ENCODE measurements at places on chromosomes 11 and 22.

DNA sequence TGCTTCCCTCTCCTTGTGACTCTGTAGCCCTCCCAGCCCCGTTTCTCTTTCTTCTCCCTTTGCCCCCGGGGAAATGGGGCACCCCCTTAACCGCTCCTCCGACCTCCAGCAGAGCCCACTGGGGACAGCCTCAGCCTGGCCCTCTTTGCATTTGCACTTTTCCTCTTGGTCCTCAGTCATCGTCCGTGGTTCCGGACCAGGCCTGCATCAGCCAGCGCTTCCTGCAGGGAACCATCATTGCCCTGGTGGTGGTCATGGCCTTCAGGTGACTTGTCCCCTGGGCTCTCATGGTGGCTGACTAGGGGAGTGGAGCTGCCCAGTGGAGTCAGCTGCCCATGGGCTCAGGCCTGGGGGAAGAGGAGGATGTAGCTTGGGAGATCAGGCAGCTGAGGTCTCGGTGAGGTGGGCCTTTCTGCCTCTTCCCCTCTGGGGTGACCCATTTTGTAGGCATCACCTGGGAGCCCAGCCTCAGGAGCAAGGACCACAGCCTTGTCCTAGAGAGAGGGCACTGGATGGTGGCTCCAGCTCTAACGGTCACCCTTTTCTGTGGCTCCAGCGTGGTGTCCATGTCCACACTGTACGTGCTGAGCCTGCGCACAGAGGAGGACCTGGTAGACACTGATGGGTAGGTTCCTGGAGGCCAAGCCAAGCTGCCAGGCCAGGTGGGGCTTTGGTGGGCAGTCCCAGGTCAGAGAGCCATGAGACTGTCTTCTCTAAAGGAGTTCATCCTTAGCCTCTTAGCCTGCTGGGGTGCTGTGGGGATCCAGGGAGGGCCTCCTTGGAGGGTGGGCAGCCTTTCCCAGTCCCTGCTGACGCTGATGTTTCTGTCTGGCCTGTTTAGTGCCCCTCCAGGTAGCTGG lies 12.5 kb downstream of the TMEM258 start:
- no peak for DNase-seq

GRCh38 chr11:75797116-75797515 lies 17.9 kb upstream of the UVRAG start:
- no peak for DNase-seq

DNA sequence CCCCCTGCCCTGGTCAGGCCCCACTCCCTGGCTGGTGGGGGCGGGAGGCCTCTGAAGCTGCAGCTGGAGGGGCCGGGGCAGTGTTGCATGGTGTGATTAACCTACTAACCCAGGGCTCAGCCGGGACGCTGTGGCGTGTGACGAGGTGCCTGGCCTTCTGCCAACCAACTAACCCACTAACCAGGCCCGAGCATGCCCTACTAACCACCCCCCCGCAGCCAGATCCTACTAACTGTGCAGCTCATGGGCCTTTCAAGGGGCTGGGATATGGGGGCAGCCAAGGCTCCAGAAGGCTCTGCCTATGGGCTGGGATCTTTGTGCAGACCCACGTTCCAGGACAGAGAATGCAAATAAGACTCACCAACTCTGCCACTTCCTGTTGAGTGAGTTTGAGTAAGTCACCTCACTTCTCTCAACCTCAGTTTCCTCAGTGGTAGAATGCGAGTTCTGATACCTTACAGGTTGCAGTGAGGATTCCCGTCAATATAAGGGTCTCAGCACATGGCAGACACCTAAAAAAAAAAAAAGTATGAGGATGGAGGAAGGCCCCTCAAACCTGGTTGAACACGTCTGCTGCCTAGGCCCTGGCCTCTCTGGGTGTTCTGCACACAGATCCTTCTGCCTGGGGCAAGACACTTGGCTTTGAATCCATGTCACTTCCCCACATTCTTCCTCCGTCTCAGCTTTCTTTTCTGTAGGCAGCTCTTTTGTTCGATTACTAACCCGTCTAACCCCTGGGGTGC lies 14.1 kb downstream of the MIAT start:
- DNase-seq: no peak

DNA sequence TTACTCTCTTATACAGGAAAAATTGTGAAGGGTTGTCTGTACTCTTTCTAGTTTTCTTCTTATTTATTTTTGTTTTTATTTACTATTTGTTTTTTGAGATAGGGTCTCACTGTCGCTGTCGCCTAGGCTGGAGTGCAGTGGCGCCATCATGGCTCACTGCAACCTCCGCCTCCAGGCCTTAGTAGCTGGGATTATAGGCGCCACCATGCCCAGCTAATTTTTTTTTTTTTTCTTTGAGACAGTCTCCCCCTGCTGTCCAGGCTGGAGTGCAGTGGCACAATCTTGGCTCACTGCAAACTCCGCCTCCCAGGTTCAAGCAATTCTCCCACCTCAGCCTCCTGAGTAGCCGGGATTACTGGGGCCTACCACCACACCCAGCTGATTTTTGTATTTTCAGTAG lies 18.4 kb downstream of the CUL5 start:
- no peak for DNase-seq

GRCh38 chr11:113314065-113314388 lies 356 bp upstream of the TTC12 start:
- no peak for DNase-seq

DNA sequence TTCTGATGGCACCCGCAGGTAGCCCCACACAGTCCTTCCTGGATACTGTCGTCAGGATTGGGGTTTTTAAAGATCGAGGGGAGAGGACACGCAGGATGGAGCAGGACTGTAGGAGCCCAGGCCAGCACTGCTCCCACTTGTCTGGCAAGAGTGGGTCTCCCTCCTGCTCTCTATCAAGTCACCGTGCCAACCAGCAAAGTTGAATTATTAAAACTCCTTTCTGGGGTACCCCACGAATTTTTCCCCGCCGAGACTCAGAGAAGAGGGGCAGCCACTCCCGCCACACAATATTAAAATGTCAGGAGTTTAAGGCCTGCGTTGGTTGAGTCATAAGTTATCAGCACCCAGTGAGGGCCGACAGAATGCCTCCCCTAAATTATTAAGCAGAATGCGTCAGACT lies 10.1 kb downstream of the LMO1 start:
- DNase-seq: no peak

DNA sequence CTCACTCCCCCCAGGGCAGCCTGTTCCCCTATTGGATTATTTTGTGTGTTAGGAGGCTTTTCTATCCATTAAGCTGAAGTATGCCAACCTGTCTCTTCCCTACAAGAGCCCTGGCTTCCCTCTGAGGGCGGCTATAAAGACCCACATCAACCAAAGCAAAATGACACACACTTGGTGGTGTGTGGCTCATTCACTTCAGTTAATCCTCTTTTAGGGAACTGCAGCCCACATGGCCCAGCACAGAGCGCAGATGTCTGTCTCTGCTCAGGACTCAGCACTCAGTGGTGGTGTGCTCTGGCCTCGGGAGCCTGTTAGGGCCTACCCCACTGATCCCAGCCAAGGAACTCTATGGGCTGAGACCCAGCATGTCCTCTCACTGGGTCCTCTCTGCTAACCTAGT lies 32.2 kb upstream of the LRRC10B start:
- DNase-seq: no peak

GRCh38 chr11:75150879-75151278 lies at the start of gene SLCO2B1:
SLCO2B1 (plus strand) TSS chr11:75151107; CDS start chr11:75151382, 275 bp downstream.
- no peak for DNase-seq

- DNase-seq: no peak
Measured at GRCh38 chr22:29245626-29246385, 22.0 kb downstream of the RHBDD3 start.

GRCh38 chr11:78982473-78982872 lies 407.8 kb upstream of the NARS2 start:
- peak; percentile 73 for DNase-seq

DNA sequence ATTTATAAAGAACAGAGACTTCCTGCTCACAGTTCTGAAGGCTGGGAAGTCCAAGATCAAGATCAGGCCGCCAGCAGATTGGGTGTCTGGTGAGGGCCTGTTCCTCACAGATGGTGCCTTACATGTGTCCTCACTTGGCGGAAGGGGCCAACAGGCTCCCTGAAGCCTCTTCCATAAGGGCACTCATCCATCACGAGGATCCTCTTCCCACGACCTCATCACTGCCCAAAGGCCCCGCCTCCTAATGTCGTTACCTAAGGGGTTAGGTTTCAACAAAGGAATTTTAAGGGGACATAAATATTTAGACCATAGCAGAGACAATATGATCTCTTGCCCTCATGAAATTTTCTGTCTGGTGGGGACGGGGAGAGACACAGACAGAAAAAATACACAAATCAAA lies 18.6 kb downstream of the TP53AIP1 start:
- no peak for DNase-seq

- DNase-seq: no peak
Measured at GRCh38 chr11:134236834-134237556, 12.5 kb downstream of the VPS26B start.

- no peak for DNase-seq
Measured at GRCh38 chr11:86147004-86147403, 78.1 kb upstream of the PICALM start.

DNA sequence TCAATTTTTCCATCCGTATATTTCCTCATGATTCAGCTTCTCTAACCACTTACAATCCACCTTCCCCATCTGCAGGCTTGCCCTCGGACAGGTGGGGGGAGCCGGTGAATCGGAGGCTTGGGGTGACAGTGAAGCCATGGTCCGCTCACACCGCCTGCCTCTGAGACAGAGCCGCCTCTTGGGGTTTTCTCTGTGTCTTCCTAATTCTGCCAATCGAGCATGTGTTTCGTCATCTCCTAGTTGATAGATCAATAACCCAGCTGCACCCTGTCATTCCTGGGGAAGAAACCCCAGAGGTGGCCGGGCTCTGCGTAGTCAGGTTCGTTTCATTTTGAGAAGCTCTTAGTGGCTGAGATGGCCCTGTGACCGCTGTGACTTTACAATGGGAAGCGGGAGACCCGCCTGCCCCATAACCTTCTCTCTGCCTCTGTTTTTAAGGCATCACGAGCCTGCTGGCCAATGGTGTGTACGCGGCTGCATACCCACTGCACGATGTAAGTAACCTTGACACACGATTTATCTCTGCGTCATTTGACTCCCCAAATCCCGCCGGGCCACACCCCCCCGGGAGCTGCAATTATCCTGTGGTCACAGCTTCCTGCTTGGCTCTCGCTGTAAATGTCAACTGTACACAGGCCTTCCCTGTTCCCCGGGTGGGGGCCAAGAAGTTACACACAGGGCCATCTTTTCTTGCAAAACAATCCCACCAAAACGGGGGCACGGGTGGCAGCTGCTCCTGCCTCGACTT lies 33.3 kb downstream of the ANO1 start:
- DNase-seq: no peak

- no peak for DNase-seq
Measured at GRCh38 chr11:60836866-60837515, 4.9 kb upstream of the CCDC86 start.

GRCh38 chr22:27714068-27714467 lies 87.5 kb downstream of the MN1 start:
- DNase-seq: no peak

DNA sequence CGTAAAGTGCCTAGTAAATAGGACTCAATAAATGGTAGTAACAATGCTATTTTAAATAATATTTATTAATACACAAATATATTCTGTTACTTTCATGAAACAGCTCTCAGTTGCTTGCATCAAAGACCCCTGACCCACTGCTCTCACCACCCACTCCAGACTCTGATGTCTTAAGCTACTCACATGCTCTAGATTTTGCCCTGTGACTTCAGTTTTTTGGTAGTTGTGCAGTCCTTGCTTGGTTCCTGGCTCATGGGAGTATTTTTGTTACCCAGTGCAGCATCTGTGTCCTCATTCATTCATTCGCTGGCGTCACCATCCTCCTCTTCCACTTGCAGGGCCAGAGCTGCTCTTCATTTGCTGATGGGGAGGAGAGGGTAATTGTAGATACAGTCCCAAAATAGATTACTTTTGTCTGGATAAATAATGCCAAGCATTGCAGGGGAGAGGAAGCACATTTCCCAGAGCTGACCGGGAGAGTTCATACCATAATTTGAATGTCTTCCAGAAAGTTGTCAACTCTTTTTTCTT lies 12.7 kb downstream of the MRPL48 start:
- no peak for DNase-seq

DNA sequence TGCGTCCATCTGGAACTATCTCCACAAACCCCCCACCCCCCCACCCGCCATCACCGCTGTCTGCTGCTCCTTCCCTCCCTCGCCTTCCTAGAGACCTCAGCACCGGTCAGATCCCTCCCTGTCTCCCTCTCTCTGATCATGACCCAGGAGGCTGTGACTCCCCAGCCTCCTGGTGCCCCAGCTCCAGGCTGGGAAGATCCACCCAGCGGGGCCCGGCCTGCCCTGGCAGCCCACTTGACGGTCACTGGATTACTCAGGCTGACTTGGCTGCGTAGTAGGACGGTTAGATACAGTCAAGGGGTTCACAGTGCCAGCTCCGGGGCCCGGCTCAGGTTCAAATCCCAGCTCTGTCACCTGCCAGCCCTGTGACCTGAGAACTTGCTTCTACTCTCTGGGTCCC lies 59.3 kb downstream of the ANO1 start:
- DNase-seq: no peak

DNA sequence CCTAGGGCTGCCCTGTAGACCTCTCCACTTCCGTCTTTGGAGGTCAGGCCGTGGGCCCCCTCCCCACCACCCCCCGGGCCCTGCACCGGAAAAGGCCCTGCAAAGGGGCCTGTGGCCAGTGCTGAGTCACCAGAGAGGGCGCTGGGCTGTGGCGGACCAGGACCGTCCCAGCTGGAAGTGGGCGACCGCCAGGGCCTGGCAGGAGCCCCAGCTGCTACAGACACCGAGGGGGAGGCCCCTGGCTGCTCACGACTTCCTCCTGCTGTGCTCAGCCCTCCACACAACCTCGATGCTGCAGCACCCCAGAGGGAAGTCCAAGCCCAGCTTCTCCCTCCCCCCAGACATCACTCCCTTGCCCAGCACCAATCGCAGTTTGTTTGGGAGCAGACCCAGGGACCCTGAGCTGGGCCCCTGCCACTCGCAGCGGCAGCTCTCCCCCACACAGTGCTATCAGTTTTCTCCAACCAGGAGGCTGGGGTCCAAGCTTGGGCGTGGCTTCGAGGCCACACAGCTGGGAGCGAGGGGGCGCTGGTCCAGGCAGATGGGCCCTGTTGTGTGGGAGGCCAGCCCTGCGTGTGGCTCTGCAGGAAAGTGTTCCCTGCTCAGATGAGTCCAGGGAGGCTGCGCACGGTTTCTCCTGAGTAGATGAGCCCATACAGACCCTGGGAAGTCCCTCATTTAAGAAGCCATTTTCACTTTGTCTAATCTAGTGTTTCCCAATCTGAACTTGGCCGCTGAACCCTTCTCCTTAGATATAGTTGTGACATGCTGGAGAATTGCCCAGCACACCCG lies 5.6 kb upstream of the SH3BP1 start:
- peak; percentile 49 for DNase-seq

- DNase-seq: no peak
Measured at GRCh38 chr22:41274856-41275255, 11.1 kb downstream of the RANGAP1 start.

GRCh38 chr11:46066335-46066734 lies 54.9 kb downstream of the PHF21A start:
- DNase-seq: no peak
